NCI-H69 (cell line): ENCODE measurements at places on chromosomes 6 and 20.

DNA sequence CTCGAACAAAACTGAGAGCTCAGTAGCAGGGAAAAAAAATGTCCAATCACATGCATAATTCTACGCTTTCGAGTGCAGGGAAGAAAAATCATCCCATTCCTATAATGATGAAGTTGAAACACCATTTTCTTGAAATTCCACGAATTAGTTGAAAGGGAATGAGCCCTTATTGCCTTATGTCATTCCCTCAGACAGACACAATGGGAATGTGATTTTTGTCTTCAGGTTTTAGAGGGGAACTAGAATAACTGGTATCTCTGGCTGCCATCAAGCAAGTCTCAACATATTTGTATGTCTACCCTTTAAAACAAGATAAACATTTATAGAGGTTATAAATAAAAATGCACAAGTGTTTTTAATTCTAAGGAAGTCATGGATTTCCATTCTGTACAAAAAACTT is 87.9 kb downstream of the KIF13A start:
- DNase-seq = no peak

DNA sequence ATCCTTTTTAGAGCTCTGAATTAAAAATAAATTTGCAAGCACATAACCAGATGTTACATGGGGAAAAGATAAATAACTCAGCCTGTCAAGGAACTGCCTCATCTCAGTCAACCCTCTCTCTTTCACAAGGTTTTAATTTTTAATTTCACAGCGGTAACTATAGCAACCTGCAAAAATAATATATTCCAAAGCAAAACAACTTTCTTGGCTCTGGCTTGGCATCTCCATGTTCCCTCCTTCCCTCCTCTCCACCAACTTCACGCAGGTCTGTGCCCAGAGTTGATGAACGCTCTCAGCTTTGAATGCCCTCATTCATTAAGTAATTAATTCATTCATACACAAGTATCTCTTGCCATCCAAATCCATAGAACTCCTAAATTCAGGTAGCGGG is 32.5 kb upstream of the SIRPA start:
- DNase-seq = no peak

GRCh38 chr6:13825871-13826270 is 11.5 kb upstream of the MCUR1 start:
- DNase-seq = no peak

DNA sequence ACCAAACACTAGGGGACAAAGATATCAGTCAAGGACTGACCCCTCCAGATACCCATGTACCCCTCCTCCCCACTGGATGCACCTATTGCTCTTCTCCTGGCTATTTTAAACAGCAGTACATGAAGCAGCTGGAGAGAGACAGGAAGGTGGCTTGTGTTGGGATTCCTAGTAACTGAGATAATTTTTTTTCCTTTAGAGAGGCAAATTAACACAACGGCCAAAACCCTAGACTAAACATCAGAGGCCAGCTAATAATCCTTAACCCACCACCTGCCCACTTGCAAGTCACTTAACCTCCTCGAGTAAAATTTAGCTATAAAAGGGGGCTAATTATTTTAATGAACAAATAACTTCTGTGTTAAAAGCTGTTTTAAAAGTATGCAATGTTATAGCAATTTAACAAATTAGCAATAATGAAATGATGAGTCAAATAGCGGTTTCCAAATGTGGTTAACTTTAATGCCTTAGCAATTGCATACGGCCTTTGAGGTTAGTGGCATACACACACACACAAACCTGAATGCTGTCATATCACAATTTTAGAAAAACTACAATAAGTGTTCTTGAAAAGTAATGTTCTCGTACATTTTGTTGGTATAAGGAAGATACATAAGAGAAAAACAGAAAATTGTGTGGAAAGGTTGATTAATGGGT is 151.7 kb downstream of the FRK start:
- DNase-seq = no peak

GRCh38 chr20:32823078-32823477 is 3.3 kb downstream of the MAPRE1 start:
- no peak for DNase-seq

DNA sequence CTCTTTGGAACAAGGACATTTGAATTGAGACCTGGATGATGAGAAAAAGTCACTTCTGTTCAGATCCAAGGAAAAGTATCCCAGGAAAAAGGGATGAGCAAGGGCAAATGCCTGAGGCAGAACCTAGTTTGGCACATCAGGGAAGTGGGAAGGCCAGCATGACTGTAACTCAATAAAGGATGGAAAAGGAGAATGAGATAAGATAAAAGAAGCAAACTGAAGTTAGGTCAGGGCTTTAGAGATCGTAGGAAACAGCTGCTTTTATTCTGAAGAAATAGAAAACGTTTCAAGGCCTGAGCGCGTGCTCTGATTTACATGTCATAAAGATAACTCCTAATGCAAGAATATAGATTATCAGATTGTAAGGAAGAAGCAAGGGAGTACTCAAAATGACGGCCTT is 450.0 kb downstream of the FRK start:
- no peak for DNase-seq

- DNase-seq = peak; percentile 83
These were observed 41.2 kb downstream of the SLC35D3 start for GRCh38 chr6:136963259-136963658.

GRCh38 chr20:63963784-63964301 is 5.9 kb downstream of the ZNF512B start:
- DNase-seq = no peak

GRCh38 chr6:26022132-26022472 is 59.5 kb downstream of the TRIM38 start:
- DNase-seq = peak; percentile 93

- no peak for DNase-seq
These were observed 220.4 kb upstream of the JARID2 start for GRCh38 chr6:15025446-15025845.

DNA sequence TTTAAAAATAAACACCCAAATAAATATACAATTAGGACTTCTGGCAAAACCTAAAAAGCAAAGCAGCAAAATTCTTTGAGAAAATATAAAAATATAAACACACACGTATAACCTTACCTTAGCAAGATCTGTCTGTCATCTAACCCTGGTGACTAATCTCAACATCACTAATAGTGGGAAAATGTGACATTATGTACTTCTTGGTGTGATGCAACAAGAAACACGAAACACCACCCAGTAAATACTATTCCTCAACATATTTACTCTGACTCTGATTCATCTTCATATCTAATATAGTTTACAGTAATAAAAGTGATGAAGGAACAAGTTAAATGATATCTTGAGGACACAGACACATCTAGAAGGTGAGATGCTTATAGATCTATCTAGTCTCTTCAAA is 332.6 kb upstream of the MANEA start:
- no peak for DNase-seq

DNA sequence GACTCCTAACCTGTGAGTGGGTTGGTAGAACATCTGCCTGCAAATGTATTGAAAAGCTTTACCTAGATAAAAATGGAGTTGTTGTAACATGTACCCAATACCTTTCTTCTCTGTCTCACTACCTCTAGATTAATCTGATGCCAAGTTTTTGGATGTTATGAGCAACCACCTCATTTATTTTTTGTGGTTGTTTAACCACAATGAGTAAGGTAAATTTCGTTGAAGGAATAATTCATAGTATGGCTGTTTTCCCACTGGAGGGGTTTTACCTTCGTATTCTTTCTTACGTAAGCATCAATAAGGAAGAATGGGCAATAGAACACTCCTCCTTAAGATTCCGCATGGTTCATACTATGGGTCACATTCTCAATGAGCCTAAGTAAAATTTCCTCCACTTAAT is 165.4 kb downstream of the CDH26 start:
- DNase-seq = no peak

GRCh38 chr6:165732696-165733488 is 69.9 kb upstream of the PDE10A start:
- no peak for DNase-seq

GRCh38 chr20:17407550-17407949 is 123.6 kb downstream of the BFSP1 start:
- no peak for DNase-seq

GRCh38 chr6:157151989-157152388 is 171.3 kb downstream of the TMEM242 start:
- no peak for DNase-seq

DNA sequence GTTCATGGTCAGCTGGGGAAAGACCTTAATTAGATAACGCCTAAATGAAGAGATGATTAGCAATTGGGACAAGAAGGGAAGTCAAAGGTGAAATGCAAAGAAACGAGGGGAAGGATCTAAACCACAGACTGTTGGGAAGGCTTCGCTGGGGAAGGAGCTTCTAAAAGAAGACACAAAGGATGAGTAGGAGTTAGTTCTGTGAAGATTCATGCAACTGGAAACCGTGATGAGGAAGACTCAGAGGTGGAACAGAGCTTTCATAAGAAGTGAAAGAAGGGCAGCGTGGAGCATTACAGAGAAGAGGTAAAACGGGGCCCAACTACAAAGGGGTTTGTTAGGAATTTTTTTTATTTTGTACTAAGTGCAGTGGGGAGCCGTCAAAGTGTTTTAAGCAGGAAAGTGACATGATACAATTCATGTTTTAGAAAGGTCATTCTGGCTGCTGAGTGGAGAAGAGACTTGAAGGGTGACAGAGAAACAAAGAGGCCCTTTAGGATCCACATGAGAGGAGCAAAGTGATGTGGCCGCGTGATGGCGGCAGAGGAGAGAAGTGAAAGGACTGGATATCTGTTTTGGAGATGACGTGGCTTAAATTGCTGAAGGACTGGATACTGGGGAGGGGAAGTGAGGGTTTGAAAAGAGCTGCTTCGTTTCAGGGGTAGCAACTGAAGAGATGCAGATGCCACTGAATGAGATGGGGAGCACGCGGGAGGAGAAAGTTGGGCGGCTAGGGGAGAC is 33.6 kb downstream of the TTI1 start:
- DNase-seq = no peak

- DNase-seq = no peak
These were observed 187.9 kb upstream of the ARID1B start for GRCh38 chr6:156589281-156589680.

DNA sequence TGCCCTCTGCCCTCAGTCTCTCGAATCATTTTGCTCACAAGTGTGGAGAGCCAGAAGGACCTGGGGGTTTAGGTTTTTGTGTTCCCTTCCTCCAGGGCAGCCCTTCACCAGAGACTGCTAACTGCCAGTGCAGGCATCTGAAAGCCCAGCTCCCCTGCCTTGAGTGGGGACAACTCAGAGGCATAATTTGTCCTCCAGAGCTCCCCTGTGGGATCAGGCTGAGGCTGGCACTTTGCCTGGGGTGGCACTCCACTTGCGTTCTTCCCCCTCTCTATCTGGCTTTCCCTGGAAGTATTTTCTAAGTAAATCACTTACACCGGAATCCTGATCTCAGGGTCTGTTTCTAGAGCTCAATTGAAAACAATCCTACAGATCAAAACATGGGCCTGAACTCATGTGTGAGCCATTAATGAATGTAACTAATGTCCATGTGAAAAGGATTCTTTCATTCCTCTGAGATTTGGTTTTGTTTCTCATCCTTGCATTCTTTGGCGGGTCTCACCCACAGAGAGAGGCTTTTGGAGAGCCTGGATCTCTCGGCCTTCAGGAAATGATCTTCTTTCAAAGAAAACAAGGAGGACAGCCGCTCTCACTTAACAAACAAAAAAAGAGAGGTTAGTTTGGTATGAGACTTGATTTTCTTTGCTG is 125.7 kb upstream of the RIPOR2 start:
- DNase-seq = no peak

DNA sequence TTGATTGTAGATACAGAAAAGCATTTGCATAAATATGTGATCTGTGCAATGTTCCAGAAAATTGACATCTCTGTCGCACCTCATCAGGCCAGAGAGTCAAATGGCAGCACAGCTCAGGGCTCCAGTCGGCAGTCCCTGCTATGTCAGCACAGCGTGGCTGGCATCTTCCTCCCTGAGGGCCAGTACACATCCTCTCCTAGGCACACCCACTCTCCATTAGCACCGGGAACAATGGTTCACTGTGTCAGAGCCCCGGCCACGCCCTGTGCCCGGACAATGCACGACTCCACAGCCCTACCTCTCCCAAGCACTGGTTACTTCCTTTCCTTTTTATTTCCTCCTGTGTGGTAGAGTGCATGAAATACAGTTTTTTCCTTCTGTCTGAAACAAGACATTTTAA is 114.9 kb downstream of the FOXC1 start:
- peak; percentile 86 for DNase-seq

DNA sequence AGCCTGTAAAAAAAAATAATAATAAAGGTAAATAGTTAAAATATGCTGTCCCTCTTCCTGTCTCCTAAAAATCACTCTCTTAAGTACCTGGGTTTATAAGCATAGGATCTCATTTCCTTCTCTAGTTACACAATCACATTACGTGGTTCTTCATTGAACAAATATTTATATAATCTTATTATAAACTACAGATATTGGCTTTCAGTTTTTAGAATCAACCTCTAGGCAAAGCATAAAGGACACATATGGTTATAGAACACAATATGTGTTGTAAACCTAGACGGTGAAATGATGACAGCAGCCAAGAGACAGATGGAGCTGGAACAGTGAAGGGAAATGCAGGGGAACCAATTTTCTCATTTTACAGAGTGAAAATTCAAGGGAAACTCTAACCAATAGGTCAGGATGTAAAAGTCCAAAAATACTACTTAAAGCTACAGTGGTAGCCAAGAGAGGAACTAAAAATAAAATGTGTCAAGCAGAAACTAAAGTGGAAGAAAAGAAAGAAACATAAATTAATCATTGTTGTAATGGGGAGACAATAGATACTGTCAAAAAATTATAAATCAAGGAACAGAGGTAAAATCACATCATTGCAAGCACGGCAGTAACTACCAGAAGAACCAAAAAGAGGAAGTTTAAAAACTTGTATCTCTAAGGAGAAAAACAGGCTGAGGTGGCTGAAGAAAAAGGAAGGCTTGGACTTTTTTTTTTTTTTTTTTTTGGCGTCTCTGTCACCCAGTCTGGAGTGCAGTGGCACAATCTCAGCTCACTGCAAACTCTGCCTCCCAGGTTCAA is 82.8 kb upstream of the CDYL start:
- DNase-seq = peak; percentile 88
